ENCODE measurements at places on chromosomes 12 and 14.

- DNase-seq = no peak
Observed at GRCh38 chr14:101226603-101227425, 323.3 kb upstream of the RTL1 start.

GRCh38 chr14:86217523-86217922 lies 687.6 kb downstream of the FLRT2 start:
- DNase-seq = no peak

- no peak for DNase-seq
Observed at GRCh38 chr12:15423629-15424028, 101.3 kb downstream of the PTPRO start.

GRCh38 chr12:55737581-55738122 lies 5.3 kb upstream of the GDF11 start:
- no peak for DNase-seq

GRCh38 chr14:21734457-21735074 lies 60.9 kb upstream of the OR4E1 start:
- no peak for DNase-seq

- no peak for DNase-seq
Observed at GRCh38 chr12:91417650-91418049, 235.0 kb upstream of the DCN start.

DNA sequence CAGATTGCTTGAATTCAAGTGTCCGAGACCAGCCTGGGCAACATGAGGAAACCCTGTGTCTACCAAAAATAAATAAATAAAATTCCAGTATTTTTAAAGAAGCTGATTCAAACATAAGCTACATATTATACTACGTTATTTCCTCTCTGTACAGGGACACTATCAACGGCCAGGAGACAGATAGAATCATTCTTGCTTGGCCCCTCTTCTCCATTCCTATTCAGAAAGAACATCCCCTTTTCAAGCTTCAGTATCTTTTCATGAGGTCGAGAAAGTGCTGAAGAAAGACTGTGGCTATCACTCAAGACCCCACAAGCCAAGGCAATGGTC lies 314 bp upstream of the DHRS7 start:
- DNase-seq = no peak

- peak; percentile 19 for DNase-seq
Observed at GRCh38 chr14:62209287-62209899, 447.2 kb downstream of the SNAPC1 start.

- DNase-seq = no peak
Observed at GRCh38 chr12:3276226-3276625, 199.0 kb downstream of the TSPAN9 start.

DNA sequence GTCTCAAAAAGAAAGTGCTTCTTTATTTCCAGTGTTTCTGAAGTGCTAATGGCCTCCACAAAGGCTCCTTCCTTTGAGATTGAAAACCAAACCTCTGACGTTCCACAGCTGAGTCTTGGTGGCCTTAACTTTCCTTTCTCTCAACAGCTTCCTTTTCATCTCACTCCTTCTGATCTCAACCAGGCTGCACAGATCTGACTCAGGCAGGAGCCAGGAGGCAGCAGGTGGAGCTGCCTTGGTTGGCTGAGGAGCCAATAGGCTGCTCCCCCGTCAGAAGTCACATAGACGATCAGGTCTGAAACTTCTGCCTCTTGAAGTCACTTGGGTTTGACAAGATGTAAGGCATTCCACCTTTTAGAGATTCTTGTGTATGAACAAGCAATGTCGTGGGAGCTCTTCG lies 9.1 kb upstream of the KCNA5 start:
- DNase-seq = no peak

DNA sequence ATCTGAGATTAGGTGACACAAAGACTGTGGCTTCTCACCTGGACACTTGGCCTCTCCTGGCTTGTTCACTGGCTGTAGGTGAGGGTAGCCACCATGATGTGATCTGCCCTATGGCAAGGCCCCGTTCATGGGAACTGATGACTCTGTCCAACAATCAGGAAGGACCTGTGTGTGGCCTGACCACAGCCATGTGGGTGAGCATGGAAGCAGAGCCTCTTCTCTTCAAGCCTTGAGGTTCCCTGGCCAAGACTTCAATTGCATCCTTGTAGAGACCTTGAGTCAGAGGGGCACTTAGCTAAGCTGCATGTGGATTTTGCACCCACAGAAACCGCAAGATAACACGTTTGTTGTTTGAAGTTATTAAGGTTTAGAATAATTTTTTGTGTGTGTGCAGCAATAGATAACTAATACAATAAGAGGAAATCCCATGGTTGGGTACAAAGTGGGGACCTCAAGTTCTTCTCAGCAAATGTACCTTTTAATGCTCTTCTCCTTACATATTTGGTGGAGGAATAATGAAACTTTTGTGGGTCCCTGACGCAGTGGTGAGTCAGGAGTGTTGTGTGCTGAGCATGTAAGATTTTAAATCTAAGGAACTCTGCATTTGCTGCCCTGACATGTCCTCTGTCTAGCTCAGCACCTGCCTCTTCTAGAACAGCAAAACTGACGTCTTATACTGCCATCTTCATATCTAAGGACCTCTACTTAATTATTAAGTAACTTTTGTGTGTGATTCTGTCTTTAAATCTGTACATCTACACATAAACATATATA lies 27.5 kb upstream of the PLEKHG7 start:
- no peak for DNase-seq

DNA sequence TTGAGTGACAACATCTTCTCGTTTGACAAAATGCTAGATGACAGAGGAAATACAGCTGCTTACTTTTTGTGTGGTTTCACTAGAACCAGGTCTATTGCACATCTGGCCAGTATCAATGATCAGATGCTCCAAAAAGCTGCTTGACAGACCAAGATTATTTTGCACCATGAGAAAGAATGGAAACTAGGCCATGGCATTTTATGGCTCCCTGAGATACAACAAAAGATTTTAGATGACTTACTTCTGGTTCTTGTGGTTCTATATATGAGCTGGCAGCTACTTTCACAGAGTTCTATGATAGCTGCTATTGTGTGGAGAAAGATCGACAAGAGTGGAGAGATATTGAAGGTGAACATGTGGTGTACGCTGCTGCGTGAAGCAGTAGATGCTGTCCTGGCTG lies 25.9 kb upstream of the PPFIBP1 start:
- DNase-seq = no peak

GRCh38 chr12:58925111-58925611 lies 4.9 kb upstream of the LRIG3 start:
- no peak for DNase-seq

DNA sequence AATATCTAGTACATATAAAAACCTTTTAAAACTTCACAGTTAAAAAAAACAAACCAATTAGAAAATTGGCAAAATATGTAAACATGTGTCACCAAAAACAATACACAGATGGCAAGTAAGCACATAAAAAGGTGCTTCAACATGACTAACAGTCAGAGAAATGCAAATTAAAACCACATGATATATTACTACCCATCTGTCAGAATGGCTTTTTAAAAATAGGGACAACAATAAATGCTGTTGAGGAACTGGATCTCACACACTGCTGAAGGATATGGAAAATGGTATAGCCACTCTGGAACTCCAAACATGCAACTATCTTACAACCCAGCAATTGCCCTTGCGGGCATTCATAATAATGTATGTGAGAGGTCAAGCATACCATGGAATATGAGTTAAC lies 1153.6 kb downstream of the FLRT2 start:
- no peak for DNase-seq

GRCh38 chr12:84920331-84920730 lies 7.7 kb upstream of the SLC6A15 start:
- DNase-seq = no peak
